ENCODE measurements at places on chromosomes 11 and 22. TPM values are rescaled to one million over a fixed set of nuclear protein-coding genes. Genes with fewer than 3 reads are reported as not detected.

The ARHGAP42 gene
- total RNA-seq: 10.9 TPM

The INS gene
- not detected for total RNA-seq

The C11orf24 gene
- 60.3 TPM for total RNA-seq

The TEX12 gene
- total RNA-seq: not detected

The LRRC74B gene
- 0.06 TPM for total RNA-seq

The OR52I1 gene
- not detected for total RNA-seq

The SYT12 gene
- 9.6 TPM for total RNA-seq

The HEPN1 gene
- total RNA-seq: not detected

The ADM gene
- 73.5 TPM for total RNA-seq

The LRP5 gene
- total RNA-seq: 47.8 TPM

The FDXACB1 gene
- 1.7 TPM for total RNA-seq

The PGA5 gene
- total RNA-seq: not detected

The APOBEC3H gene
- not detected for total RNA-seq

The C11orf21 gene
- total RNA-seq: not detected

The TPH1 gene
- not detected for total RNA-seq

The TRIM29 gene
- total RNA-seq: 5.0 TPM

The TMEM41B gene
- total RNA-seq: 28.9 TPM

The SLC22A24 gene
- not detected for total RNA-seq

The MUC2 gene
- 0.17 TPM for total RNA-seq

The NTM gene
- total RNA-seq: not detected

The MRGPRE gene
- total RNA-seq: 0.10 TPM

The E2F8 gene
- total RNA-seq: 6.2 TPM

The OR8G5 gene
- total RNA-seq: not detected

The OR2AG1 gene
- total RNA-seq: not detected

The CBLIF gene
- not detected for total RNA-seq

The SERPING1 gene
- total RNA-seq: 0.42 TPM

The CD3E gene
- total RNA-seq: not detected

The CABP4 gene
- not detected for total RNA-seq

The BTBD18 gene
- not detected for total RNA-seq

The ANKK1 gene
- not detected for total RNA-seq

The ACRV1 gene
- not detected for total RNA-seq

The RPLP2 gene
- 1,681 TPM for total RNA-seq

The OR6T1 gene
- total RNA-seq: not detected

The GRIK4 gene
- total RNA-seq: not detected

The AQP11 gene
- total RNA-seq: 2.3 TPM

The ZC3H12C gene
- total RNA-seq: 7.9 TPM

The TTLL1 gene
- total RNA-seq: 1.9 TPM

The HORMAD2 gene
- not detected for total RNA-seq

The NCR3LG1 gene
- total RNA-seq: 2.3 TPM

The KRTAP5-7 gene
- total RNA-seq: not detected

The PEX16 gene
- 19.4 TPM for total RNA-seq

The CASP1 gene
- 1.0 TPM for total RNA-seq

The C11orf97 gene
- total RNA-seq: not detected

The MRTFA gene
- 41.6 TPM for total RNA-seq
